ENCODE measurements at places on chromosomes 5 and 9.

DNA sequence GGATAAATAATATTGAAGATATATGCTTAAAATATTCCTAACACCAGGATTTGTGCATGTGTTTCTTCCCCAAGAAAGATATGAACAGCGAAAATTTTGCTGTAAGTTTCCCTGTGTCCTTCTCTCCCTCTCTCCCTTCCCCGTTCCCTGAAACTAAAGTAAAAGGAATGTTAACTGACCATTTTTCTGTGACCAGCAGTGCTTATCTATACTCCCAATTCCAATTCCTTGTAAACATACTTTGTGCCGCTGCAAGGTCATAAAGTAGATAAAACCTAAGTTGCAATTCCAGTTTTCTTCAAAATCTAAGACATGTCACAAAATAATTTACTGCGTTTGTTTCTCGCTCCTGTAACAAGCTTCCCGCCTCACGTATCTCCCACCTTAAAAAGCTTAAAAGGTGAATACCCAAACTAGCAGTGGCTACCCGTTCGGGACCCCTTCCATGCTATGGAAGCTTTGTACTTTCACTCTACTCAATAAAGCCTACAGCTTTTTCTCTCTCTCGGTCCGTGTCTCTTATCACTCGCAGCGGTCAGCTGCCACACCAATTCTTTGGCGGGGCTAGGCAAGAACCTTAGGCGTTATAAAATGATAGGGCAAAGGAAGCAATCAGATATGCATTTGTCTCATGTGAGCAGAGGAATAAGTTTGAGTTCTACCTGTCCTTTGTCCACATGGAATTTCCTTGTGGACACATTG lies 1798.0 kb downstream of the EFNA5 start:
- no peak for DNase-seq
- H3K36me3 ChIP-seq: no peaks in the 10 kb centered on the region
- H3K27ac ChIP-seq: no peak overlapping the region
- H3K4me1 ChIP-seq: no peaks in the 10 kb centered on the region
- no peaks in the 10 kb centered on the region for H3K27me3 ChIP-seq

GRCh38 chr5:156963125-156963524 lies at the start of gene TIMD4:
Gene TIMD4 (minus strand): TSS chr5:156963226. CDS start chr5:156963198, 28 bp downstream.
- H3K4me3 ChIP-seq: no peak within 1 kb of the TSS
- peaks cover 11% of the 10 kb centered on the region for H3K36me3 ChIP-seq
- H3K27me3 ChIP-seq: no peaks in the 10 kb centered on the region
- peaks cover 13% of the 10 kb centered on the region for H3K4me1 ChIP-seq

DNA sequence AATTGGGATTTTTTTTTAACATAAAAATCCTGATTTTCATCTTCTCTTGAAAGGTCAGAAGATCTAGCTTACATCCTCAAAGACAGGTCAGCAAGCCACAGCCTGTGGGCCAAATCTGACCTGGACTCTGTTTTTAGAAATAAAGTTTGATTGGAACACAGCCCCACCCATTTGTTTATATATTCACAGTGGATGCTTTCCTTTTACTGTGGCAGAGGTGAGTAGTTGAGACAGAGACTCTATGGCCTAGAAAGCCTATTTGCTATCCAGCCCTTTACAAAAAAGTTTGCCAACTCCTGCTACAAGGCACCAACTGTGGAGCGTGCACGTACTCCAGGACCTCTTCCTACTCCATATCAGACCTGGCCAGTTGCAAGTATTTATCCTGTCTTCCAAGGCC lies 13.4 kb upstream of the CCNJL start:
- H3K36me3 ChIP-seq: no peaks in the 10 kb centered on the region
- H3K4me1 ChIP-seq: no peaks in the 10 kb centered on the region
- H3K27me3 ChIP-seq: peaks cover 5% of the 10 kb centered on the region
- no peak for DNase-seq
- H3K27ac ChIP-seq: no peak overlapping the region

DNA sequence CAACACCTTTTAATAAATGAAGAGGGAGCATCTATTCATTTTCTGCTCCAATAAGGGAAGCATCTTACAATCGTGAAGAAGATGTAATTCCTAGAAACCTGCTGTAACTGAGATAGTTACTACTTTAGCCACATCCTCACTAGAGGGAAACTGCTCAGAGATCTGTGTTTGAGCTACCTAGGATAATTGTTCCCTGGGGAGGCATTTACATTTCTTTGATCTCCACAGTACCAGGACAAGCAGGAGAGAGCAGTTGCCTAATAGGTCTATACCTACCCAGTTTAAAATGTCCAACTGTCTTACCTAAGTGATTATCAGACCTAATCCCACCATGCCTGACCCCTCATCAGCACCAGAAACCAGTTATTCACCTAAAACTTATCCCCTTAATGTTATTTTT lies 196.9 kb downstream of the TUSC1 start:
- no peak overlapping the region for H3K27ac ChIP-seq
- H3K36me3 ChIP-seq: no peaks in the 10 kb centered on the region
- H3K4me1 ChIP-seq: no peaks in the 10 kb centered on the region
- H3K27me3 ChIP-seq: no peaks in the 10 kb centered on the region
- no peak overlapping the region for H3K4me3 ChIP-seq
